ENCODE measurements at places on chromosomes 16 and 17. TPM values are rescaled to one million over a fixed set of nuclear protein-coding genes. Genes with fewer than 3 reads are reported as not detected.
A peak's percentile ranks its signal among the peaks of the same experiment; 100 is the strongest.

ERN2 gene
- total RNA-seq, result 0.80 TPM

KRTAP2-3 gene
- not detected for total RNA-seq

DNA sequence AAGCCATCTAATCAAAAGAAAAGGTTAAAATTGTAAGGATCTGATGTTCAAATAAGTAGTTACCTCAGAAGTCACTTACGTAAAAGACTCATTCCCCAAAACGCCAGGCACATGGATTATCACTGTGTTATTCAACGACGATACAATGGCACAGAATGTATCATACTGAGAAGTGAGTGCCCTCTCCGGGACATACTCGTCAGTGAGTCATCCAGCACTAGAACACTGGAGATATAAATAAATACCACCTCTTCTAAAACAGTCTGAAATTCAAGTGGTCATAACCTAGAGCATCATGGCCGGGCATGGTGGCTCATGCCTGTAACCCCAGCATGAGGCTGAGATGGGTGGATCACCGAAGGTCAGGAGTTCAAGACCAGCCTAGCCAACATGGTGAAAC, 24.9 kb downstream of the USP31 start:
- H3K27ac ChIP-seq, result no peak overlapping the region
- H3K4me3 ChIP-seq, result no peak overlapping the region
- DNase-seq, result no peak
- H3K27me3 ChIP-seq, result no peaks in the 10 kb centered on the region
- H3K36me3 ChIP-seq, result no peaks in the 10 kb centered on the region
- peaks cover 30% of the 10 kb centered on the region for H3K4me1 ChIP-seq

C1QTNF1 gene
- total RNA-seq, result 0.26 TPM

CDH1 gene
- 3.1 TPM for total RNA-seq

DNA sequence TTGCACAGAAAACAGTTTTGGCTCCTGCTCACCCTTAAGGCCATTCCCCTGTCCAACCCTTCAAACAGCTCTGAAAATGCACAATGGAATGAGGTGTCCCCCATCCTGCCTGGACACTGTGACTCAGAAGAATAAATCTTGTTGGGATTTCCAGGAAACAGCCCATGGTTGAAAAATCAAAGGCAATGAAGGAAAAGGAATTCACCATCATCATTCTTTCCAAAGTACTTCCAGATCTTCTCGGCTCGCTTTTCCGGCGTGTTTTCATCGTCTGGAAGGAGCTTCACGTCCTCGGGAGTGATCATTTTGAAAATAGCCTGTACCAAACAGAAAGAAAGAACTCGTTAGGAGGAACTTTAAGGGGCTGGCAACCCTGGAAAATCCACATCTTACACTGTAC, 4.3 kb downstream of the RCVRN start:
- H3K27me3 ChIP-seq, result peaks cover 6% of the 10 kb centered on the region
- no peak for DNase-seq
- no peak overlapping the region for H3K4me3 ChIP-seq
- H3K4me1 ChIP-seq, result peaks cover 12% of the 10 kb centered on the region
- no peaks in the 10 kb centered on the region for H3K36me3 ChIP-seq

CLEC10A gene
- total RNA-seq, result 30.4 TPM

CHAD gene
- total RNA-seq, result not detected

OR3A2 gene
- total RNA-seq, result not detected

DNA sequence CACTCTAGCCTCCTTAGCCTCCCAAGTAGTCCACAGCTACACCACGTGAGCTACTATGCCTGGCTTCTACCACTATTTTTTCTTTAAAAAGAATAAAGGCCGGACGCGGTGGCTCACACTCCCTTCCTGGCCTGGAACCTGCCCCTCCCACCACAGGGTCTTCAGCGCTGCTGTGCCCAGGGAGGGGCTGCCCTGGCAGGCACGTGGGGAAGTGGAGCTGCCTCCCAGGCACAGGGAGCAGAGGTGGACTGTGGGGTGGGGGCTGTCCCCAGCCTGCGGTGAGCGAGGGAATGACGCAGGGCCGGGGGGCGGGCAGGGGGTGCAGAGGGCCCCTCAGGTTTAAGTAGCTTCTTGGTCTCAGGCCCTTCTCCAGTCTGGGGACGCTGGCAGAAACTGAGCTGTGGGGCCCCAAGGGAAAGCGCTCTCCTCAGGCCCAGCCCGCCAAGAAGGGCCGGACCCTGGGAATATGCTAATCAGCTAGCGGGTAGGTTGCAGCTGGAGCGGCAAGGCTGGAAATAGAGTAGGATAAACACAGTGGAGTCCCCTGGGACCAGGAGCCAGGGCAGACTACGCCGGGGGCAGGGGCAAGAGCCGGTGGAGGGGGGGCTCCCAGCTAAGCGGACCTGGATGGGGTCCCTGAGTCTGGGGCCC, 46.8 kb downstream of the TIMM22 start:
- no peak overlapping the region for H3K27ac ChIP-seq
- H3K4me1 ChIP-seq, result peaks cover 10% of the 10 kb centered on the region
- H3K36me3 ChIP-seq, result peaks cover 20% of the 10 kb centered on the region
- DNase-seq, result peak; percentile 33
- no peak overlapping the region for H3K4me3 ChIP-seq

DNA sequence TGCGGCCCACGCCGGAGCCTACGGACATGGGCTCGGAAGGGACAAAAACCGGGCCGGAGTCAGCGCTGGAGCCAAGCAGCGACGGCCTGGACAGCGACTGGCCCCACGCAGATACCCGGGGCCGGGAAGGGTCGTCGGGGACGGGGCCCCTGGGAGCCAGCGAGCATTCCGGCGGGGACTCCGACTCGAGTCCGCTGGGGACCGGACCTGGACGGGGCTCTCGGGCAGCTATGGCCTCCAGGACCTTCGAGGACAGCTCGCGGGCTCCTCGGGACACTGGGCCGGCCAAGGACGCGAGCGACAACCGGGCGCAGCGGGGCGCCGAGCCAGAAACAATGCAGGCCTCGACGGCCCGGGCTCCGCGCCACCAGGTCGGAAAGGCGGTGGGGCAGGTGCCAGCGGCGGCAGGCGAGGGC, 1.0 kb downstream of the MYO15B start:
- peaks cover 10% of the 10 kb centered on the region for H3K27me3 ChIP-seq
- no peaks in the 10 kb centered on the region for H3K36me3 ChIP-seq
- H3K4me3 ChIP-seq, result no peak overlapping the region
- H3K27ac ChIP-seq, result no peak overlapping the region
- no peak for DNase-seq

C17orf78 gene
- not detected for total RNA-seq

- H3K4me1 ChIP-seq, result no peaks in the 10 kb centered on the region
- H3K36me3 ChIP-seq, result no peaks in the 10 kb centered on the region
- no peak for DNase-seq
Observed at GRCh38 chr16:674968-675883, at the start of gene RHBDL1. Gene RHBDL1 (plus strand): TSS chr16:675671. CDS start chr16:675791, 120 bp downstream.

DNA sequence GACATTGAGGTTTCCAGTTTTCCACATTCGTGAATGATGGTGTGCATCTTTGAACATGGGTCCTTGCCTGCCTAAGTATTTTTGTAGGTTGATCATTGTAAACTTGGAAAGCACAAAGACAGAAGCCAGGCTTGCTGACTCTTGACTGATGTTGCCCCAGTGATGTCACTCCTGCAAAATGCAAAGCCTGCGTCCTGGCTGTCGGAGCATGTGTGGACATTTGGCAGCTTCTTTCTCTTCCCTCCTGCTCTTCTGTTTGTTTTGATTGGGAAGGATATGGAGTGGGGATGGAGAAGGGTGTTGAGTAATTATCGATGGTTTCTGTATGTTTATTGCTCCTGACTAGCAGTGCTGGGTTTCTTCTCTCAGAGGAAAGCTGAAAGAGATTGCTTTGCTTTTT, 3.2 kb downstream of the NDE1 start:
- peaks cover 9% of the 10 kb centered on the region for H3K27me3 ChIP-seq
- no peak overlapping the region for H3K4me3 ChIP-seq
- H3K4me1 ChIP-seq, result peaks cover 5% of the 10 kb centered on the region

DNA sequence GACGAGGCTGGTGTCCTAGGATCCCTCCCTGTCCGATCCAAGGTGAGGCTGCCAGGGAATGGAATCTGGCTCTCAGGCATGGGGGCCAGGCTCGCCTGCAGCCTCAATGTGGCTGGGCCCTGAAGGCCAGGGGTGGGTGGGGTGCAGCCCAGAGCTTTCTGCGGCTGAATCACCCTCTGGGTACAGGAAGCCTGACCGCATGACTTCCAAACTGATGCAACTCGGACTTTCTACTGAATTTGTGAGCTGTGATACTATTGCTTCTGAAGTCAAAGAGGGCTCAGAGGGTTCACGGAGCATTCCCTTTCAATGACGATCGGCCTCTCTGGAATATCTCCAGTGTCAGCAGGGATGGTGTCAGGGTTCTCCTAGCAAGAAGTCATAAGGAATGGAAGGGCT, 123.7 kb downstream of the METRNL start:
- no peaks in the 10 kb centered on the region for H3K4me1 ChIP-seq
- no peak overlapping the region for H3K27ac ChIP-seq
- H3K4me3 ChIP-seq, result no peak overlapping the region
- no peak for DNase-seq

All from endothelial cell (in vitro differentiated cells).